ENCODE measurements at places on chromosomes 1 and 21.

DNA sequence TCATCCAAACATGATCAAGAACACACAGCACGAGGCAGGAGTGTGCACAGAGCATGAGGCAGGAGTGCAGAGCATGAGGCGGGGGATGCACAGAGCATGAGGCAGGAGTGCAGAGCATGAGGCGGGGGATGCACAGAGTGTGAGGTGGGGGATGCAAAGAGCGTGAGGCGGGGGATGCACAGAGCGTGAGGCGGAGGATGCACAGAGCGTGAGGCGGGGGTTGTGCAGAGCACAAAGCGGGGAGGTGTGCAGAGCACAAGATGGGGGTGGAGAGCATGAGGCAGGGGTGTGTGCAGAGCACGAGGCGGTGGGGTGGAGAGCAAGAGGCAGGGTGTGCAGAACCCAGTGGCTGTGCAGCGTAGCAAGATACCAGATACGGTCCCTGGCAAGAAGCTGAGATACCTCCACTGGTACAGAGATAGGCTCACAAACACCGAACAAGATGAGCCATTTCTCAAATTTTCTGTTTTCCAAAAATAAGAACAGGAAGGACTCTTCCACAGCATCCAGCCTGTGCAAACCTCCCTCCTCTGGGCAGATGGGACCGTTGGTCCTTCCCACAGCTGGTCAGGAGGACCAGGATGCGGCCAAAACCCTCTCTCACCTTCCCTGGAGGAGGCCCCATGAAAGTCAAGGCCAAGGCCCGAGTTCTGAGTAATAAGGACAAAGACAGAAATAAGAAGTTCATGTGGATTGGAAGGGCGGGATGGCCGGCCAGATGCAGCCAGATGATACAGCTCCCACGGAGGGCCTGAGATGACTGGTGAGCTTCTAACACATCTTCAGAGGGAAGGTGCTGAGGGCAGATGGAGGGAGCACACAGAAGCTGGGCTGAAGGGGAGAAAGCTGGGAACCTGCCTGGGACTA lies 12.0 kb downstream of the SPATC1L start:
- no peak for DNase-seq

- DNase-seq = no peak
Observed at GRCh38 chr1:17369466-17369865, 2.5 kb upstream of the PADI6 start.

DNA sequence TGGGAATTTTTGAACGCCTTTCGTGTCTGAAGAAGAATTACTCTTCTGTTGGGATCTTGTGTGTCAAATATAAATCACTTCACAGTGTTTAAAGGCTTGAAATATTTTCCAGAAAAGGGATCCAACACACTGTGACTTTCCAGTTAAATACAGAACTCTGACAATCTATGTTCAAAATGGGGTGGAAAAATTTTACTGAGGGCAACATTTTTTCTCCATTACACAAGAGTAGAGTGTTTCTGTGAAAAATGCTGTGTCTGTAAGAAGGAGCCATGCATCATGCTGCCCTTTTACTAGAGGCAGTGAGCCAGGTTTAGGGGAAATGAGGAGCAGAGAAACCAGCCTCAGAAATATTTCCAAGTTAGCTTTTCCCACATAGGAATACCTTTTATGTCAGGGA lies 86.5 kb downstream of the VPS13D start:
- DNase-seq = no peak

- DNase-seq = no peak
Observed at GRCh38 chr1:72690871-72691270, 408.5 kb upstream of the NEGR1 start.

- no peak for DNase-seq
Observed at GRCh38 chr1:76262601-76263000, 188.1 kb downstream of the ST6GALNAC3 start.
